ENCODE measurements at places on chromosomes 3 and 15.

- ATAC-seq: no peak
These were observed 35.4 kb downstream of the CD200R1L start for GRCh38 chr3:112811131-112811884.

GRCh38 chr3:101884776-101885175 lies 35.5 kb downstream of the NFKBIZ start:
- no peak for ATAC-seq

DNA sequence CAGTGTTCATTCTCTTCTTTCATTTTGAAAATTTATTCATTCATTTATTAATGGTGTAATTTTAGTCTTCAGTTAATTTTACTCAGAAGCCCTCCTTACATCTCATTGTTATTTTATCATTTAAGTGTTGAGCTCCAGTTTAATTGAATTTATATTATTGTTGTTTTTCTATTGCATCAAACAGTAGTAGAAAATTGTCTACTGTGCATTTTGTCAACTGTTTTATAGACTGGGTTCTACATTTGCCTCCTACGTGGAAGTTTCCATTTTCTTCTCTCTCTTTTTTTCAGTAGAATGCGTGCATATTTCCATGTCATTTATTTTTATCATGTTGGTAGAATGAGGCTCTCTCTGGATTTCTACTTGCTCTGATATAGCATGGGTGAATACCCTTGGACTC lies 487.4 kb downstream of the NR2F2 start:
- no peak for ATAC-seq

DNA sequence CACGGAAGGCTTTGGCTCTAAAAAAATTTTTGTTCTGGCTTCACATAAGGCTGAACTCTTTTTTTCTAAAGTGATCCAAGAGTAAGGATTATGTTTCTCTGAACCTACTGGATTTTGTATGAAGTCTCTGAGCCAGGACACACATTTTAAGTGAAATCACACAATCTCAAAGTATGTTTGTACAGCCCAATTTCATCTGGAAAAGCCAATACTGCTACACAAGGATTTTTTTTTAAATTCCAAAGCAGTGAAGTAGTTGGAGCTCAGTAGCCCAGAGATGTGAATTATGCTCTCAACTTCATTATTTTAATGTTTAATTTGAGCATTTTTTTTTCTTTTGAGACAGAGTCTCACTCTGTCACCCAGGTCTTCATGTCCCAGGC lies 243.9 kb downstream of the FAM43A start:
- no peak for ATAC-seq

- ATAC-seq: no peak
These were observed 125.5 kb downstream of the GADL1 start for GRCh38 chr3:30768703-30769550.

- no peak for ATAC-seq
These were observed 57.1 kb upstream of the TLE3 start for GRCh38 chr15:70154718-70155347.

DNA sequence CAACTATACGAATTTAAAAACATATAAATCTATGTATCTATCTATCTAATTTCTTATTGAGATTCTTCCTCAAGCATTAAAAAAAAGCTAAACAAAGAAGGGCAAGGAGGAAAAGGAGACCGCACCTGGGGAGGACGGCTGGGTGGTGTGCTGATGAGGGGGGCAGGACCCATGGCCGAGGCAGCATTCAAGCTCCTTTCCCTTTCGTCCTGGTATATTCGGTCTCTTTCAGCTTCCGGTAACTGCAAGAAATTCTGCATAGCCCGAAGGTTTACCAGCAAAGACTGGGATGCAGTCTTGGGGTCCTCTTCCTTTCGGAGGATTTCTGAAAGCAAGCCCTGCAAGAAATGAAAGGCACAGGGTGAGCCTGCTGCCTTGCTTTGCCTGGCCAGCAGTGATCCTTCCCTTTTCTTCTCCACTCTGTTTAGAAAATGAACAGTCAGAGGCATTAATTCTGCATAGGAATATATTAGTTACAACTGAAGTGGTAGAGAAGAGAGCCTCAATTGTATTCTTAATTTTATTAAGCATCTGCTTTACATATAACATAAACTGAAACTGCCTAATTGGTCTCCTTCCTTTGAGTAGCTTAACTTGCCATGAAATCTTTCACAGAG lies 38.8 kb downstream of the SATB1 start:
- ATAC-seq: no peak

DNA sequence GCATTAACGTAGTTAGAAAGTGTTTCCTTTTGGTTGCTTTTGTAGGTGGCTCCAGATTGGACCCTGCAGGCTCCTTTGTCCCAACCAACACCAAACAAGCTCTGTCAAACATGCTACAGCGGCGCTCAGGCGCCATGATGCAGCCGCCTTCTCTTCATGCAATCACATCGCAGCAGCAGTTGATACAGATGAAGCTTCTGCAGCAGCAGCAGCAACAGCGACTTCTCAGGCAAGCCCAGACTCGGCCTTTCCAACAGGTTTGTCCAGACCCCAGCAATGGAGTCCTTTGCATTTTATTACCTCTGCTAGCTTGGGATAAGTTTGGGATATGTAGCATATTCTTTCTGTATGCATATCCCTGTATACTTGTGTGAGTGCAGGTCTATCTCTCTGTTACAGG lies 10.1 kb upstream of the P2RY12 start:
- ATAC-seq: no peak

GRCh38 chr3:28337230-28337629 lies 11.3 kb upstream of the ZCWPW2 start:
- ATAC-seq: no peak

DNA sequence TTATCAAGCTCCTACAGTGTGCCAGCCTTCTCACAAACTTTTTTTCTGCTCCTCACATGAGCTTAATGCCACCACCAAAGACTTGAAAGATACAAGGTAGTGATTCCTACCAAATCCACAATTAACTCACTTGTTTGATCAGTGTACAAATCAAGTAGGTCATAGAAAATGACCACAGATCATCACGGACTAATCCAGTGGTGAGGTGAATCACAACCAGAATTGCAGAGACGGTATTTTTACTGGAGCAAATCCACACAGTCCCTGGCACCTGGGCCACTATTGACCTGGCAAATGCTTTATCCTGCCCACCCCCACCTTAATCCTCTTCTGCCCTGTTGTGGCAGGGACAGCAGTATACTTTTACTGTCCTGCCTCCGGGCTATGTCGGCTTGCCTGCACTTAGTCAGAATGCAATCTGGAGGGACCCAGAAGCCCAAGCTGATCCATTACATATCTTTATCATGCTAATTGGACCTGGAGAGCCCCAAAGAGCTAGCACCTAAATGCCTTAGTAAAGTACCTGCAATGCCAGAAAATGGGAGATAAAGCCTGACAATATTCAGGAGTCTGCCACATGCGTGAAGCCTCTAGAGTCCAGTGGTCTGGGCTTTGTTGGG lies 83.9 kb upstream of the CDV3 start:
- ATAC-seq: no peak

All from stimulated activated memory B cell treated with anti-CD40 and anti-IgM and Interleukin-4, amounts not matched to agents 10 μg/mL and 1 μg/mL and 100 μg/mL, for 72 hours (primary cell).